GM04503 (cell line): ENCODE measurements at places on chromosomes 13 and 19.

- DNase-seq, result no peak
These were observed 4.3 kb upstream of the SLITRK5 start for GRCh38 chr13:87666831-87667230.

GRCh38 chr13:41554180-41554579 lies 96.8 kb downstream of the RGCC start:
- DNase-seq, result no peak

- DNase-seq, result no peak
These were observed 4.6 kb downstream of the GRAMD1A start for GRCh38 chr19:35004517-35005255.

DNA sequence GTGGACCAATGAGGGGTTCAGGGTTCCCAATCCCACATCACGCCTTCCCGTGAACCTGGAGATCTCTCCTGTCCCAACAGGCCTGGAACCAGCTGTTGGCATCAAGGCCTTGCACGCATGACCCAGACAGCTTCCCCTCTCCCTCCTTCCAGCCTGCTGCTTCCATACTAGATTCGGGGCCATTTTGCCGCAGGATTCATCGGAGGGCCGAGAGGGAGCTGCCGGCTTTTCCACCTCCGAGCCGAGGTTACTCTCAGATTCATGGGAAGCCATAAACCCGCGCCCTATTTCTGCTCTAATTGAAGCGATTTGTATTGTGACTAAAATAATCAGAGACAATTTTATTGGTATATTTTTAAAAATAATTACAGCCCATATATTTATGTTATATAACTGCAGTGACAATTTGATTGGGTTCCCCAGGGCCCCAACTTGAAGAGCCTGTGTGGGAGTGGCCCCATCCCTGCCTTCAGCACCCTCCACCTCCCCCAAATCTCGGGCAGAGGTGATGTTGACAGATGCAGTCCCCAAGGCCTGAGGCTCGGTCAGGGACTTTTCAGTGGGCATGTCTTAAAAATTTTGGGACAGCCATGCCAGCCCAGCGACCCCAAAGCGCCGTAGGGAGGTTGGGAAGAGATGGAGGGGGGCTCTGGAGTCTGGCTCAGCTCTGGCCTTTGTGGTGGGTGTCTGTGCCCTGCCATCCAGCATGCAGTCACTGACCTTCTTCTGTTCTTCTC lies 30.8 kb upstream of the PEPD start:
- DNase-seq, result no peak

- DNase-seq, result no peak
These were observed 18.1 kb downstream of the PGLS start for GRCh38 chr19:17529239-17530158.
